ENCODE measurements at places on chromosomes 7 and 10.

- DNase-seq = peak; percentile 13
Measured at GRCh38 chr10:16843252-16843870, 26.1 kb upstream of the RSU1 start.

DNA sequence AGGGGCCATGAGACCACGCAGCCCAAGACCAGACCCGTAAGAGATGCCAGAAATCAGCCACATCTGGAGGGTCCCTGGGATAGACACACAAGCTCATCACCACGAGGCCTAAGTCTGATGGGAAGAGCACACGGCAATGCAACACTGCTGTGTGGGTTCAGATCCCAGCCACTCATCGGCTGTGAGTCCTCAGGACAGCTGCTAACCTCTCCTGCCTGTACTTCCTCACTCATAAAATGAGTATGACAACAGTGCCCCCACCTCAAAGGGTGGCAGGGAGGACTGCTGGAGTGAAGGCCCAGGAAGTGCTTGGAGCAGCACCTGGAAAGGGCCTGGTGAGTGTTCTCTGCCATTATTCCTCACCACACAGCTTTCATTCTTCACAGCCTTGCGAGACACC is 60.9 kb downstream of the MAD1L1 start:
- DNase-seq = no peak

DNA sequence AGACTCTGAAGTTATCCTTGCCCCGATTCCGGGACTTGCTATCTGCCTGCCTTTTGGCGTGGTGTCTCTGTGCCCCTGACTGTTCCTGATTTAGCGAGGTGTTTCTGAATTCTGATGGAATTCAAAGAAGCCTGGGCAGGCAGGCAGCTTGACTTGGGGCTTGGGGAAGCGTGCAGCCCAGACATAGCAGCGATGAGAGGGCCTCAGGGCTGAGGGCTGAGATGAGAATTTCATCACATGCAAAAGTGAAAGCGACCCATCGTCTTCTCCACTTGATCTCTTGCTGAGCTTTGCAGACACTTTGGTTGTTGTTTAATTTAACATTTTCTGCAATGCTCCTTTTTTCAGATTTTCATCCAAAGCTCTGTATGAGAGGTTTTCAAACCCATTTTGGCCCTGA is 57.8 kb downstream of the TCF7L2 start:
- DNase-seq = no peak

- DNase-seq = no peak
Measured at GRCh38 chr7:137681657-137682562, 164.9 kb downstream of the DGKI start.

DNA sequence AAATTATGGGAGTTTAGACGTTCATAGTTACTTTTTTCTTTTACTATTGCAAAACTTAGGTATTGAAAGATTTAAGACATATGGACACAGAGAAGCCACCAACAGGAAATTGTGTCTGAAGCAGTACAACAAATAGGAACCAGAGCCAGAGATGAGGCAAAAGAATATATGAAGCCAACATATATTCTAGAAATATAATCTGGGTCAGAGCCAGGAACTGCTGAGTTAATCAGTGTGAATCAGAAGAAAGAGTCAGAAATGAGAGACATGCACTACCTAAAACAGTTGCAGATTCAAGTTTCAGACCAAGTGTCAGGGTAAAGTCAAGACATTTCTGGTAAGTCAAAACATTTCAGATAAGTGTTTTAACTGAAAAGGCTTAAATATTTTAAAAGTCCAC is 67.7 kb downstream of the DGKB start:
- no peak for DNase-seq

DNA sequence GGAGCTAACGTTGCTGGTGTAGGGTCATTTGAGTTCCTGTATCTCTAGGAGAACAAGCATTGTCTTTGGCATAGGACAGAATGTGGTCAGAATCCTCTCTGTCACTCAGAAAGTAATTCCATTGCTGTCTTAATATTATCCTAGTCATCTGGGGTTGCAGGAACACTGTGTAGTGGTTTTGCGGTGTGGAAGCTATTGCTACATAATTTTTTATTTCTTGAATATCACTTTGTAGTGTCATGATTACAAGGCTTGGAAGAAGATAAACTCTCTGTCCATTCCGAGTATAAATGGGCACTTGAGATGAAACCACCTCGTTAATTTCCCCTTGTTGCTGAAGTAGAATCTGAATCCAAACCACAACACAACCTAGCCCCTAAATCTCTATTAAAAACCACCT is 919.2 kb downstream of the LRMDA start:
- DNase-seq = no peak

GRCh38 chr7:155216475-155217272 is 81.0 kb upstream of the INSIG1 start:
- no peak for DNase-seq

GRCh38 chr10:3148041-3148440 is 24.5 kb downstream of the PITRM1 start:
- DNase-seq = no peak

GRCh38 chr7:148328906-148329305 is 261.7 kb upstream of the C7orf33 start:
- DNase-seq = no peak

- DNase-seq = no peak
Measured at GRCh38 chr7:47471831-47472230, 110.1 kb downstream of the TNS3 start.

- peak; percentile 26 for DNase-seq
Measured at GRCh38 chr7:142450695-142451094, 192.8 kb upstream of the PRSS58 start.

- no peak for DNase-seq
Measured at GRCh38 chr10:22758867-22759266, 44.5 kb upstream of the PIP4K2A start.

DNA sequence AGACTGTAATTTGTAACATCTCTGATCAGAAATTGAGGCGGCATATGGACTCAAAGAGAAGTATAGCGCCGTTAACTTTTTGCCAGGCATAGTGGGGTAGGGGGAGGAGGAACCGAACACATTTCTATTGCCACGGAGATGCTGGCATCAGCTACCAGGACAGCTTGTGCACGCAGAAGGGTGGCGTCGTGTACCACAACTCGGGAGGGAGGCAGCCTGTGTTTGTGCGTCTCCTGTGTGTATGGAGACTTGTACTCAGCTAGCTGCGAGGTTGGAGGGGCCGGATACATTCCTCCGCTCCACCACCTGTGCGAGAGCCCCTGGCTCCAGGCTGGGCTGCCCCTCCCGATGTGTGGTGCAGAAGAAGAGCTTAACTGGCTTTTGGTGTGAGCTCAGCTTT is 634.8 kb downstream of the TYW1 start:
- peak; percentile 88 for DNase-seq

GRCh38 chr7:156100086-156100485 is 287.8 kb upstream of the SHH start:
- no peak for DNase-seq

GRCh38 chr7:42686594-42687156 is 225.2 kb downstream of the C7orf25 start:
- DNase-seq = no peak

DNA sequence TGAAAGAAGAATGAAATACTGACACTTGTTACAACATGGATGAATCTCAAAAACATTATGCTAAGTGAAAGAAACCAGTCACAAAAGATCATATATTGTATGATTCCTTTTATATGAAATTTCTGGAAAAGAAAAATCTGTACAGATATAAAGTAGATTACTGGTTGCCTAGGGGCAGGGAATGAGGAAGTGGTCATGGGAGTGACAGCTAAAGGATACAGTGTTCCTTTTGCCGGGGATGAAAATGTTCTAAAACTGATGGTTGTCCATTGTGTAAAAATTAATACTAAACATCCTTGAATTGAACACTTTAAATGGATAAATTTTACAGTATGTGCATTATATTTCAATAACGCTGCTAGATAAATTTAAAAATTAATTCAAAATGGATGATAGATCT is 25.1 kb downstream of the ALOX5 start:
- no peak for DNase-seq

DNA sequence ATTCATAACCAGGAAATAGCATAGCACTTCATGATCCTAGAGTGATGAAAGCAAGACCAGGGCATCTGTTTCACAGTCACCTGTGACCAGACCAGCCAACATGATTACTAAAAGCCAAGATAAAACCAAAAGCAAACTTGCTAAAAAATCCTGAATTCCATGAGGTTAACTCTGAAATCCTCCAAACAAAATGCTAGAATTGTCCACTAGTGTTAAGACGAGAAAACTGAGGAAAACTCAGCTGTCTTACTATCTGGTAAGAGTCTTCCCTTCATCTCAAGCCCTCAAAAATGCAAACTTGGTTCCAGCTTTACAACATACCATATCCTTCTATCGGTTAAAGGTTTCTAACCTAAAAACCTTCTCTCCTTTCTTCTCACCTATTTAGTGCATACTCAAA is 1.3 kb upstream of the NPM3 start:
- DNase-seq = no peak

DNA sequence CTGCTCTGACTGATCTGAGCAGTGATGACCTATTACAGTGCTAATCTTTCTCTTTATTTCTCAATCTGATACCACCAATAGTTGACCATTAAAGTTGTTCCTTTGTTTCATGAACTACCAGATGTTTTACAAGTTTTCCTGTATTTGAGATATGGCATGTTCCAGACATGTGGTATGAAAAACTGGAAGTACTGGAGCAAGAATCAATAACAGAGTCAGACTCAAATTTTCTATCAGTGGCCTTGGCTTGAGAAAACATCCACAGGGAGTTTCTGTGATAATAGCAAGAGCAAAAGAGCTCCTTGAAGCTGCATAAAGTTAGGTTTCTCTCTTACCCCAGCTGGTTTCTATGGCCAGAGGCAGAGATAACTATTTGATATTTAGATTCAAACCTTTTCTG is 469.0 kb upstream of the STEAP1 start:
- no peak for DNase-seq

DNA sequence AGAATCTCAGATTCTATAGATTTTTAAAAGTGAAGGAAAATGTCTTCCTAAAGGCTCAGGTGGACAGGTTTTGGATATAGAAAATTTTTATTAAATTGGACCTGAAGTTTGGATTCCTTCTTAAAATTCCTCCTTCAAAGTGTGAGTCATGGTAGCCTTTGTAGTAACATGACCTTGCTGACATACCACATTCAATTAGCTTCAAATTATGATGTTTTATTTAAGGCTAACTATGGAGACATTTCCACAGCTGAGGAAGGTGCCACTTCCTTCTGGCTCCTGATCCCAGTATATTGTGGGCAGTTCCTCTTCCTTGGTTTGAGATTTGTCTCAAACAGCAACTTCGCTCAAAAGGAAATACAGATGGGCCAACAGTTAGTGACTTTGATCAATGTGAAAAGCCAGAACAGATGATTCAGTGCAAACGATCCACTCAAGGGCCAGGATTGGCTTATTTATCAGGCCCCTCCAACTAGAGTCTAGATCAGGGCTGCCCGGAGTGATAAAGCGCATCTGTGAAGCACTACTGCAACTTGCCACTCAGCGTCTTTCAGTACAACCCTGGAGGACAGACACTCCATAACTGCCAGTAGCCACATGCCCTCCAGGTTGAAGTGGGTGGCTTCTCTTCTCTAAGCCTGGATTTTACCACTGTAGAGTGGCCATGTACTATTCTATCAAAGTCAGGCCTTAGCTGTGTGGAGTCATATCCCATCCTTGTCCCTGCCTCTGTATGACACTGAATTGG is 573.5 kb downstream of the KIF20B start:
- no peak for DNase-seq

GRCh38 chr10:3950676-3951275 is 165.8 kb upstream of the KLF6 start:
- DNase-seq = no peak

DNA sequence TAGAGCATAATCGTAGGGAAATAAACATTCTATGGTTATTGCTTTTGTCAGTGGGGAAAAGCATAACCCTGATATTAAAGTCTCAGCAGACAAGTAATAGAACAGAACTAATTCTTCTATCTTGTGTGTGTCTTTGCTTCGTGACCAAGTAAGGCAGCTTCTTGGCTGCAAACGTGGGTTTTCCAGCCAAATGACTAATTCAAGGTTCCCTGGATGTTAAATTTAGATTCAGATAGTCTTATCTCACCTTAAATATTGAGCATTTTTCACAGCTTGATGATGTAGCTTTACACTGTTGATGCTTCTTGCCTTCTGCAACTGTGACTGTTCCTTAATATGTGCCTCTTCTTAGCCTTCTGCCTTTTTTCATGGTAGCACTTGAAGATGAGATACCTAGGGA is 113.0 kb downstream of the EXOC4 start:
- no peak for DNase-seq

GRCh38 chr7:88357781-88358525 is 51.3 kb upstream of the STEAP4 start:
- DNase-seq = no peak

- DNase-seq = no peak
Measured at GRCh38 chr7:33809228-33809627, 96.1 kb upstream of the BMPER start.

GRCh38 chr10:111739125-111739873 is 444.3 kb downstream of the GPAM start:
- no peak for DNase-seq

GRCh38 chr10:68053553-68053952 is 21.5 kb downstream of the HERC4 start:
- no peak for DNase-seq

- DNase-seq = no peak
Measured at GRCh38 chr10:132615341-132616169, 78.0 kb downstream of the INPP5A start.

DNA sequence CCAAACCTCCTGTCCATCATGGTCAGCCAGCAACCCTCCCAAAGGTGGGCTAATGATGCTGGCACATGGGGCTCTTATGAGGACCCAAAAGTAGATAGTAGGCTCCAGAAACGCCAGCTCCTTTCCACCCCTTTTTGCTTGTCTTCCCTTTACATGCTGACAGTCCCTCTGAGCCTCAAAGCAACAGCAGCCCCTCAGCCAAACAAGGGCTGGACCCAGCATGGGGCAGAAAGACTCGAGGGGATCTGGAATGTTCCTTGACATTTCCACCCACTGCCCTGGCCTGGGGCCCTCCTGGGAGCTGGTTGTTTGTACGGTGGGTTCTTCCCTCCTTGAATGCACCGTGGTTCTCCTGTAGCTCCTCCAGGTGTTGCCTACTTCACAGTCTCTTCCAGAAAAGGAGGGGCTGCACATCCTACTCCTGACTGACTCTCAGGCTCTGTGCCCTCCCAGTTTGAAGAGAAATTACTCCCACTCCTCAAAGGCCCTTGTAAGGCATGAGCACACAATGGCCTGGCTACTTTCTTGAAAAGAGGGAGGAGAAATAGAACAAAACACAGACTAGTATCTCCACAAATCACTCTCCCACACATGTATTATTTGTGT is 21.5 kb upstream of the NUDCD3 start:
- DNase-seq = no peak

GRCh38 chr10:99973190-99973589 is 36.6 kb downstream of the DNMBP start:
- no peak for DNase-seq

- peak; percentile 50 for DNase-seq
Measured at GRCh38 chr7:140342727-140343514, 55.4 kb downstream of the SLC37A3 start.

- peak; percentile 17 for DNase-seq
Measured at GRCh38 chr7:116180302-116180701, 30.0 kb upstream of the TES start.

DNA sequence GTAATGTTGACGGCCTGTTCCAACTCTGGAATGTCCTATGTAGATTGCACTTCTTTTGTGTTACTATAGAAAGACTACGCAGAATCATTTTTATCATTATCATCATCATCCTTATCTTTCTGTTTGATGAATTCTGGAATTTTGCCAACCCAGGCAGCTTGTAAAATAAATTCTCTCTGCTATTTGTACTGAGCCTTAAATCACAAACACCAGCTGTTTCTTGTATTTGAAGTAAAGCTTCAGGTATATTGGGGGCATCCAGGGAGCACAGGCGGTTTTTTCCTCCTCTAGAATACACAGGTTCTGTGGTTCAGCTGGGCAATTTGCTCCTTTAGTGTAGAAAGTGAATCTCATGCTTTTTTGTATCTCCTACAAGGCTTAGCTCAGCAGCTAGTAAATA is 14.9 kb upstream of the CPA5 start:
- peak; percentile 90 for DNase-seq

All from NCI-H2171 treated with DMSO at 0.1 percent for 48 hours (cell line).